Activated CD8-positive, alpha-beta memory T cell treated with anti-CD3 and anti-CD28 coated beads, Interleukin-2, amount 50 U/mL, for 48 hours (primary cell): ENCODE measurements at places on chromosomes 6 and 20.

- peak; percentile 93 for DNase-seq
Observed at GRCh38 chr20:62808211-62808865, 3.7 kb downstream of the OGFR start.

DNA sequence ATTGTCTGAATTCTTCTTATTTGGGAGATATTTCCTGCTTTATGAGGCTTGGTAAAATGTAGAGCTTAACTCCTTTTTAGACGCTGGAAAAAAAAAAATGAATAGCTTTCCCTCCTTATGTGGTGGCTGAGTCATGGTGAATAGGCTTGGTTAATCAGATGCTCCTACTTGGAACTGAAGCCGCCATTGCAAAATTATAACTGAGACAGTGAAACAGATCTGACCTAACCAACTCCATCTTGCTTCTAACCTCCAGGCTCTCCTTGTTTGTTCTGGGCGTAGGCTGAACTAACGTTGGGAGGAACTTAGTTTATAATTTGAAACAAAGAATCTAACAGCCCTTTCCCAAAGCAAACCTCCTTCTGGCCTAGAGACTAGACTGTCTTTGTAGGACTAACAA lies 43.2 kb upstream of the PLCB4 start:
- DNase-seq = no peak

- no peak for DNase-seq
Observed at GRCh38 chr6:98335594-98335993, 498.8 kb upstream of the POU3F2 start.

DNA sequence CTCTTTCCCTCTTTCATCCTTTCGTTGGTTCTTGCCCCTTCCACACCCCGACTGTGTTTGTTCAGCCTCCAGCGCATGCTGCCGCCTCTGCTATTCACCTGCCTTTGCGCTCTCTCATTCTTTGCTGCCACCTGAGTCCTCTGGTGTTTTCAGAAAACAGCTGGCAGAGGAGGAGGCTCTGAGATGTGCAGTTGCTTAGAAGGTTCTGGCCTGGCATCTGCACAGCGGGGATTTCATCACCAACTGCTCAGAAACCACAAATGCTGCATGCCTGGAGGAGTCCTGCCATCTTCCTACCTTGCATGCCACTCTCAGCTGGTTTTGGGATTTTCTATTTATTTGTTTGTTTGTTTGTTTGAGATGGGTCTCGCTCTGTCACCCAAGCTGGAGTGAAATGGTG lies 39.2 kb upstream of the CLDN20 start:
- DNase-seq = no peak

- DNase-seq = no peak
Observed at GRCh38 chr6:129637340-129638054, 72.5 kb downstream of the ARHGAP18 start.

GRCh38 chr6:31530659-31531058 lies 1.9 kb downstream of the MCCD1 start:
- peak; percentile 46 for DNase-seq

DNA sequence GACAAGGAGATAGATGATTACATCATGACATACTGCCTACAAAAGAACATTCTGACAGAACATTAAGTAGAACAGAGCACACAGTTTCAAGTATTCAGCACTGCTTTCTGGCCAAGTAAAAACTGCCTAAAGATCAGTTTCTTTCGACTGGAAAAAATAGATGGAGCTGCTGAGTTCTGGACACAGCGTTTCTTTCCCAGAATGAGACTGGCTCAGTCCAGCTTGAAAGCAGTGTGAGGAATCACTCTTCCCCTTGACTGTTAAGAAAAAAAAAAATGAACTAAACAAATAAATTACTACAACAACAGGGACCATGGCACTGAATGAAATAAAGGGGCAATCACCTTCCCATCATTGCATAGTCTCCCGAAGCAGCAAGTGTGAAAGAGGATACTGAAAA lies 4.4 kb upstream of the LYRM2 start:
- DNase-seq = no peak

DNA sequence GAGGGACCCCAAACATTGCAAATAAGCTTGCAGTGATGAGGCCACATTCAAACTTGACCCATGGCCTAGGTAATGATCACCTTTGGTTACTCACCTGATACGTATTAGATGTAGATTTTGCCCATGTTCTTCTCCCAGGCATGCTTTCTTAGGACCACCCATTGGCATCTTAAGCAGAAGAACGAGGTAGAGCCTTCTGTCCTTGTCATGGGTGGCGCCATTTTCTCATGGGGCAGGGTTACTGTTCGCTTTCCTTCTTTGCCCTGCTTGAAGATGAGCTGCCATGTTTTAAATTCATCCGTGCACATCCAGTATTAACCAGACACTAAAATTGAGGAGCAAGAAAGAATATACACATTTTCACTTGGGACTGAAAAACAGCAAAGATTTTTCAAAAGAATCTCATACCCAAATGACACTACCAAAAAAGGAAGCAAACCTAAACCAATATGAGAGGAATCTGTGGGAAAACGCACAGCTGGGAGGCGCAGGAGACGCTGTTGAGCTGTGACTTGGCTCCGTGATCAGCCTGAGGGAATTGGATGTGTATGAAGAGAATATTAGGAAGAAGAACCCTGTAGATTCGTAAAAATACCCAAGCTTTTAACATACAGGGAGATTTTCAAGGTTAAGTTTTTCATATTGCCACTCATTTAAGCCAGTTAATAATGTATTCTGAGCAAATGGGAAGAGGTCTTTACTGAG lies 36.6 kb downstream of the GMPR start:
- DNase-seq = no peak

GRCh38 chr6:112459758-112460304 lies 112.7 kb downstream of the RFPL4B start:
- DNase-seq = no peak

DNA sequence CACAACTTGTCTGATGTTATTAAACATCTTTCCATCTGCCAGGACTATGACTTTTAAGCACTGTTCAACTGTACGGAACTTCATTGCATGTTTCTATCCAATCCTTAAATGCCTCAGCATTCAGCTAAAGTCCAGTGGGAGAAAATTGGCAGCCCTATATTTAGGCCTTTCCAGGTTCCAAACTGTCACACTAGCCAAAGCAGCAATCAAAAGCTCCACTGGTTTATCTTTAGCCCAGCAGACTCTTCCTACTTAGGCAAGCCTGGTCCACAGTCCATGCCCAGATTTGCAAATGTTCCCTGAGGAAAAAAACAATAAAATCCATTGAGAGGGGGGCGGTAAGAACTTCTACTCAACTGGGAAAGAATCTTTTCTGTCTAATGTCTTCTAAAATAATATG lies 349.1 kb upstream of the GJE1 start:
- no peak for DNase-seq

- DNase-seq = no peak
Observed at GRCh38 chr6:33443619-33444504, 10.5 kb upstream of the ZBTB9 start.

DNA sequence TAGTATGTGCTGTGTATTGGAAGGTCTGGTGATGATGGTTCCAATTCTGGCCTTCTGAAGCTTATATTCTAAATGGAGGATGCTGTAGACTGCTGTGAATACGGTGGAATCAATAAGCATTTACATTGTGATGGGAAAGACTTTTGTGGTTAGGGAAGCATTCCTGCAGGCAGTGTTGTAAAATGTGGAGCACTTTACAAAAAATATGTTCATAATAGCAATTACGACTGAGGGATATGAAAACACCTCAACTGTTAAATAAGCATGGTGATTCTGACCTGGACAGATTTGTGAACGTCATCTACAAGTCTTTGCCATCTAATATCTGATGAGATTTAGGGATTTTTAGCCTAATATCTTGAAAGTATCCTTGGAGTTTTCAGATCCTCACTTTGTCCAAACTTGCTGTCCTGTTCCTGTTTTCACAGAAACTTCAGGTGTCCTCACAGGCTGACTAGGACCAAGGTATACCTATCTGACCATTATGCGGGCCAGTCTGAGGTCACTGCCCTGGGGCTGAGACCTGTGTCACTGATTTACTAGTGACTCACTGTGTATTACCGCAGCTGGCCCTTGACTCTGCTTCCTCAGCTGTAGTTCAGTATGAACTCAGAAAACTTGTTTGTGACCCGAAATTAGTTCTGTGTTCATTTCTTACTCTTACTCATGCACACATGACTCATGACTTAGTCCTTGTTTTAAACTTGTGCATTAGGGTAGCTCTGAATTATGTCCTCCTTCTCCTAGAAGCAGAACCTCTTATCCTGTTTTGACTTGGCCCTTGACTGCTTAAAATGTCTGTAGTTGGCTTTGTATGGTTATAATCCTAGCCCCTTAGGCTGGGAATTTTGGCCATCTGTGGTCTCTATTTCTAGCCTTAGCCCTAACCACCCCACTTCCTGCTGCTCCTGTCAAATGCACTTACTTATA lies 343.0 kb downstream of the CDKAL1 start:
- DNase-seq = peak; percentile 55

- no peak for DNase-seq
Observed at GRCh38 chr6:37088897-37089296, 81.1 kb upstream of the PIM1 start.

GRCh38 chr20:3966571-3966970 lies 48.8 kb downstream of the RNF24 start:
- no peak for DNase-seq

DNA sequence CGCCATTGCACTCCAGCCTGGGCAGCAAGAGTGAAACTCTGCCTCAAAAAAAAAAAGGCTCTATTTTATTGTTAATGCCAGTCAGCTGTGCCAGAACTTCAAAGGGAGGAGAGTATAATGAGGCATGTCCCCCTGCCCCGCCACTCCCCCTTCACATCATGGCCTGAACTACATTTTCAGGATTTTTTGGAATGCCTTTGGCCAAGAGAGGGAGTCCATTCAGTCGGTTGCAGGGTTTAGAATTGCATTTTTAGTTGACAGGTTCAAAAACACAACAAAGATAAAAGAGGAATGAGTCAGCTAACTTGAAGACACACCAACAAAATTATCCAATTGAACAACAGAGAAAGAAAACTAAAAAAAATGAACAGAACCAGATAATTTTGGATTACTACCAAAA lies 59.1 kb downstream of the CEP43 start:
- DNase-seq = no peak

- DNase-seq = no peak
Observed at GRCh38 chr6:84976526-84977362, 212.3 kb upstream of the TBX18 start.

- no peak for DNase-seq
Observed at GRCh38 chr6:39218868-39219567, 10.3 kb downstream of the KCNK5 start.

GRCh38 chr6:971981-972640 lies 279.2 kb upstream of the EXOC2 start:
- no peak for DNase-seq

DNA sequence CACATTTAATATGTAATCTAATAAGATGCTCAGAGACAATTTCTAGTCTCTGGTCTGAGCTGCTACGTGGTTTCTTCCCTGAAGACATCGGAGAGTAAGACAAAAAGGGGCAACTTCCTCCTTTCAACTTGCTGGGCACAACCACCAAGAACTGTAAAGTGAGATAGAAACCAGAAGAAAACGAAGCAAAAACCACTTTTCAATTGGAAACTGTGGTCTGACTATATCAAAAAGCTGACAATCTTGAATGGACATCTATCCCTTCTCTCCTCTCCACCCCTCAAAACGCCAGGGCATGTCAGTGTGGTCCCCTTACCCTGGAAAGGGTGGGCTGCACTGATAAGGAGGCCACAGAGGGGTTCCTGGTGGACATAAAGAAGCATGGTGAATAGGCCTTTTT lies 269.1 kb downstream of the CD83 start:
- no peak for DNase-seq
